ENCODE measurements at places on chromosomes 2 and 18. TPM values are rescaled to one million over a fixed set of nuclear protein-coding genes. Genes with fewer than 3 reads are reported as not detected.

ZNF385B gene
- 2.8 TPM for total RNA-seq

SPDYA gene
- 0.49 TPM for total RNA-seq

DDX18 gene
- 48.7 TPM for total RNA-seq

CDH7 gene
- total RNA-seq, result not detected

SERPINB4 gene
- not detected for total RNA-seq

ACVR1C gene
- 63.1 TPM for total RNA-seq

Measured in subcutaneous adipose tissue (tissue), 4 donors.